ENCODE measurements at places on chromosomes 12 and 14.
A peak's percentile ranks its signal among the peaks of the same experiment; 100 is the strongest.

DNA sequence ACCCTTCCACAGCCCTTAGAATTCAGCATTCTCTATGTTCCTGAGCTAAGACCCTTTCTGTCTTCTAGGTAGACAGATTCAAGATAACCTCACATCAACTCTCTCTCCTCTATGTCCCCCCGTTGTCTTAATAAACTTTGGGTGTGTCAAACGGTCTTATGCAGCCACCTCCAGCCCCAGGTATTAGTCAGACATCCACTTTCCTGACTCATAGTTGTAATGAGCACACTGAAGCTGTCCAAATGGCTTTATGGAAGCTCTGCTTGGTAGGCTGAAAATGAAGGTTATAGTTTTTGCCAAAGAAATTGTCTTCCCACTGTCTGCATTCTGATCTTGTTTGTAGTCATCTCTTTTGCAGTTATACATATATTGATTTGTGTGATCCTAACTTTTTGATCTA lies 482.0 kb downstream of the RMST start:
- no peak for DNase-seq

GRCh38 chr14:91310606-91311283 lies 66.2 kb upstream of the GPR68 start:
- DNase-seq = no peak

- DNase-seq = no peak
Measured at GRCh38 chr14:58258156-58258555, 13.5 kb downstream of the PSMA3 start.

- no peak for DNase-seq
Measured at GRCh38 chr14:104351849-104352492, 213.6 kb downstream of the KIF26A start.

DNA sequence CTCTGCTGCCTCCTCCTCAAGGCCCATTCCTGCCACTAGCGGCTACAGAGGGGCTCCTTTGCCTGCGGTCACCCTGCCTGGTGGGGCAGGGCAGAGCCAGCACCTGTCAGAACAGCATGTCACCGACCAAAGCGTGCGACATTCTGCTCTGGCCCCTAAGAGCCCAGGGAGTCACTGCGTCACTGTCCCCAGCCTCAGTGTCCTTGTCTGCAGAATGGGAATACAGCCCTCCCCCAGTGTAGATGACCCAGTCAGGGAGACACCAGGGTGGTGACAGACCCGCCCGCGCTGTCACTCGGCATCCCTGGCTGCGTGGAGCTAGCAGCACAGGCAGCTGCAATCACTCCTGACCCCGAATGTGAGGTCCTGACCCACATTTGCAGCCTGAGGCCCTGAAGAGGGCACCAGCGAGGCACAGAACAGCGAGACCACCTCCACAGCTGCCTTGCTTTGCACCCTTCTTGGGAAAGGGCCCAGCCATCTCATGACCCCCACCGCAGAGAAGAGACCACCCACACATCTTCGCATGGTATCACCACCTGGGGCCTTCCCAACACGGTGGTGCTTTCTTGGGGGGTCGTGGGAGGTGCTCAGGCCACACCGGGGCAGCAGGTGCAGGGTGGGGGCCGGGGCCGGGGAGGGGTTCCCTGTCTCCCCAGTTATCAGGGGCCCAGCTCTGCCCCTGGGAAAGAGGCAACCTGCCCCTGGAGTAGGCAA lies 2.5 kb downstream of the AHNAK2 start:
- DNase-seq = no peak

GRCh38 chr12:124515981-124516380 lies 51.4 kb downstream of the NCOR2 start:
- no peak for DNase-seq

- no peak for DNase-seq
Measured at GRCh38 chr14:95700221-95700976, 13.5 kb downstream of the TCL1A start.

DNA sequence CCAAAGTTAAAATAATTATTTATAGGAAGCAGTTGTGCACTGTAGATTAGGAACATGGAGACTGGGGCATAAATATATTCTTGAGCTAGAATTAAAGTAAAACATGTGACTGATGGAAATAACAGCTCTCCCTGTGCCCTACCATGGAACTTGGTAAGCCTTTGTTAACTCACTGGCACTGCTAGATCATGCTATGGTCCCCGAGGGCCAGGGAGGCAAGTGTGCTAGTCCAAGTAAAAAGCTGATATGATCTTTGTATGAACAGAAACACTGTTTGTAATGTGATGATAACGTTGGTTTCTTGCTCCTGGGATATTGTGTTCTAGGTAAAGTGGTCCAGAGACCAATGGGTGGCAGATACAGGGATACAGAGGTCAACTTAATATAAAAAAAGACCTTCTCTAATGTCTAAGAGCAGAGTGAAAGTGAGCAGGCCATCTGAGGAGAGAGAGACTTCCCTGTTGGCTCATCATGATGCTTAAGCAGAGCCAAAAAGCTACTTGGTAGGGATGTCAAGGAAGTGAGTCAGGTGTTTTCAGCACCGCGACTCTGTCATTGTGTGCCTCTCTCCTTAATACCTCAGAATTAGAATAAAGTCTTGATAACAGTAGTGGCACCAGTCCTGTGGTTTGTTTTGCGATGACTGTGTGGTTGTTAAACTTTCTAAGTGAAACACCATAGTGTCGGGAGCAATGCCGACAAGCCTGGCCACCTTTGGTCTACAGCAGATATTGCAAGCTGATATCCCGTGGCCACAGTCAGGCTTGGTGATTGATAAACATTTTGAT lies 27.6 kb downstream of the BICD1 start:
- DNase-seq = no peak

DNA sequence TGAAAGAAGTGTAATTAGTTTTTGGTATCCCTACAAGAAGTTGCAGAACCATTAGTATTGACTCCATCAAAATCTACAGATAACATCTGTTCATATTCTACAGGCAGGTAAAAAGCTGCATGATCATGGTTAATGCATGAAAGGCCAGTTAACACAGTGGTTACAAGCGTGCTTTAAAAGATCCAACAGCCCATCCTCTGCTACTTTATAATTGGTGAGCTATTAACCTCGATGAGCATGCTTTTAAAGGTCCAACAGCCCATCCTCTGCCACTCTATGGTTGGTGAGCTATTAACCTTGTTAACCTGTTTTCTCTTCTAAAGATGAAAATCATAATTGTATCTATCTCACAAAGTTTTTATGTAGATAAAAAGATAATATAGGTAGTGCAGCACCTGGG lies 289.3 kb downstream of the DUSP6 start:
- no peak for DNase-seq

- DNase-seq = no peak
Measured at GRCh38 chr12:100138803-100139098, 3.9 kb downstream of the BLTP3B start.

DNA sequence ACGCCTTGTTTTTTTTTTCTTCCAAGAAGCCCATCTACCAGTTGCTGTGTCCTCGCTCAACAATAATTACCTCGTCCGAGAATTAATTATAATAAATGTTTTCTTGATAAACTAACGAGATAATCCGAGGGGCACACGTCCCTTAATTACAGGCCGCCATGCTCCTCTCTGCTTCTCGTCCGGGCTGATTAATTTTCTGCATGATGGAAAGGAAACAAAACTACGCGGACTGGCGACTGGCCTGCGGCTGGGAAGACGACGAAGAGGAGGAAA lies 2.2 kb downstream of the OTX2 start:
- DNase-seq = no peak

DNA sequence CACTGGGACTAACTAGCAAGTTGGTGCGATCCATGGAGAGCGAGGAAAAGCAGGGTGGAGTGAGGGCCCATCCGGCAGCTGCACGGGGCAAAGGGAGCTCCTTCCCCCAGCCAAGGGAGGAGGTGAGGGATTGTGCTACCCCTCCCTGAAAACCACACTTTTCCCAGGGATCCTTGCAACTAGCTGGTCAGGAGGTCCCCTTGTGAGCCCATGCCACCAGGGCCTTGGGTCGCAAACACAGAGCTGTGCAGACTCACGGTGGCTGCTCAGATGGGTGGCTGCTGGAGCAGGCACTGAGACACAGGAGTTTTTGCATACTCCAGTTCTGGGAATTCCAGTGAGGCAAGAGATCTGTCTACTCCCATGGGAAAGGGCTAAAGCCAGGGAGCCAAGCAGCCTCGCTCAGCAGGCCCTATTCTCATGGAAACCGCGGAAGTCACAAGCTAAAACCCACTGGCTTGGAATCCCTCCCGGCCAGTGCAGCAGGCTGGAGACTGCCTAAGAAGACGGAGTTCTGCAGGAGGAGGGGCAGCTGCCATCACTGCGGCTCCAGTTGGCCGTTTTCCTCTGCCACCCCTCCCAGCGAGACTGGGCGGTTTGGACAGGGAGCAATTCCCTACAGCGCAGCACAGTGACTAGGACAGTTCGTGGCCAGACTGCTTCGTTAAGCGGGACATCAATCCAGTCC lies 10.9 kb upstream of the ZNF705A start:
- peak; percentile 89 for DNase-seq

GRCh38 chr12:109775172-109775881 lies 57.9 kb downstream of the TRPV4 start:
- peak; percentile 16 for DNase-seq

GRCh38 chr12:86729739-86730138 lies 473.5 kb upstream of the MGAT4C start:
- DNase-seq = no peak

- peak; percentile 31 for DNase-seq
Measured at GRCh38 chr12:8912914-8913313, 1.4 kb upstream of the PHC1 start.

DNA sequence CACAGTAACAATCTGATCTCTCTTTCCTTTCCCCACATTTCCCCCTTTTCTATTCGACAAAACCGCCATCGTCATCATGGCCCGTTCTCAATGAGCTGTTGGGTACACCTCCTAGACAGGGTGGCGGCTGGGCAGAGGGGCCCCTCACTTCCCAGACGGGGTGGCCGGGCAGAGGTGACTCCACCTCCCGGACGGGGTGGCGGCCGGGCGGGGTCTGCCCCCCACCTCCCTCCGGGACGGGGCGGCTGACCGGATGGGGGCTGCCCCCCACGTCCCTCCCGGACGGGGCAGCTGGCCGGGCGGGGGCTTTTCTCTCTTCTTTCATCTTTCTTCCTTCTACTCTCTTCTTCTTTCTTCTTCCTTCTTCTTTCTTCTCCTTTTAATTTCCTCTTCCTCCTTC lies 1.3 kb upstream of the NUBPL start:
- DNase-seq = no peak

GRCh38 chr14:101132051-101132571 lies 228.6 kb upstream of the RTL1 start:
- no peak for DNase-seq

- DNase-seq = peak; percentile 4
Measured at GRCh38 chr12:6684609-6685008, 4.6 kb downstream of the ZNF384 start.

DNA sequence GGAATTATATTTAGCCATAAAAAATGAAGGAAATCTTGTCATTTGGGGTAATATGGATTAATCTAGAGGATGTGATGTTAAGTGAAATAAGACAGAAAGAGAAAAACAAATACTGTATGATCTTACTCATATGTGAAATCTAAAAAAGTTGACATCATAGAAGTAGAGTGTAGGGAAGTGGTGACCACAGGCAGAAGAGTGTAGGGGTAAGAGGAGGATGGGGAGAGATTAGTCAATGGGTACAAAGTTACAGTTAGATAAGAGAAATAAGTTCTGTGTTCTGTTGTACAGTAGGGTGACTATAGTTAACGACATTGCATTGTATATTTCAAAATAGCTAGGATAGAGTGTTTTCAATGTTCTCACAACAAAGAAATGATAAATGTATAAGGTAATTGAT lies 87.0 kb downstream of the TSHR start:
- DNase-seq = no peak

GRCh38 chr14:64736271-64737169 lies 32.3 kb downstream of the PLEKHG3 start:
- DNase-seq = no peak

- DNase-seq = no peak
Measured at GRCh38 chr12:52612431-52613383, 5.7 kb downstream of the KRT73 start.

DNA sequence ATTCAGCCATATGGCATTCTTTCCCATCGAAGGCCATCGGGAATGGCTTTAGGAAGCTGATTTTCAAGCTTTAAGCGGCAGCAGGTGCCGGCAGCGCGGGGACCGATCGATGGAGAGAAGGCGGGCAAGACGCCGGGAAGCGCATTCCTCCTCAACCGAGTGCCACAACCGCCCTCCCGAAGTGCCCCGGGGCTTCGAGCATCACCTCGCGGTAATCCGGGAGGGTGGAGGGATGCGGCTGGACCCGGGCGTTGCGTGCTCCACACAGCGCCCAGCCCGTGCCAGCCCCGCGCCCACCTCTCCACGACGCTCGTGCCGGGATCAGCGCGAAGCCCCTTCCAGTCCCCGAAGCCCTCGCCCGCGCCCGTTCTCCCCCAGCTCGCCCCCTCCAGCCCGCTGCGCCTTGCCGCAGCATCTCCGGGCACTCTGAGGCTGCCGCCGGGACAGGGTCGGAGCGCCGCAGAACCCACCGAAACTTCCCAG lies 3.2 kb downstream of the USP44 start:
- DNase-seq = peak; percentile 23

DNA sequence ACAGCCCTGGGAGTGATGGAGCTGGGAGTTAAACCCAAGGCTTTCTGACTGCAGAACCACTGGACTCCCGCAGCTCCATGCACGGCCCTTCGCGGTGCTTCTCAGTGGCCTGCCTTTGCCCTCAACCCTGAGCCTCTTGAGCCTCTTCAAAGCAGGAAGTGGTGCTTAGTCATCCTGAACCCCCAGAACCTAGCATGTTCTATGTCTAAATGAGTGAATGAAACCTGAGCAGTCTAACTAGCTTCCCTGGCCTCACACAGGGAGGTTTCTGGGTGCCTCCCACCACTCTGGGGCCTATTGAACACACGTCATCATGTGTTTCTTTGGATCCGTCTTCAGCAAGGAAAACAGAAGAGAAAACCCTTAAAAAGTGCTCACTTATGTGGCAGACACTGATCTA lies 117.9 kb upstream of the SFSWAP start:
- DNase-seq = no peak

- no peak for DNase-seq
Measured at GRCh38 chr12:20211981-20212421, 156.3 kb upstream of the PDE3A start.

GRCh38 chr14:102351023-102351422 lies 11.7 kb downstream of the CINP start:
- DNase-seq = no peak

- DNase-seq = no peak
Measured at GRCh38 chr12:118102070-118102469, 1.7 kb downstream of the VSIG10 start.

- DNase-seq = no peak
Measured at GRCh38 chr12:114794049-114794558, 110.1 kb upstream of the TBX3 start.

GRCh38 chr14:68124979-68125731 lies 305.6 kb downstream of the RAD51B start:
- no peak for DNase-seq

GRCh38 chr12:100061814-100062213 lies 77.1 kb upstream of the ANKS1B start:
- no peak for DNase-seq

Measured in NCI-H526 treated with DMSO at 0.1 percent for 48 hours (cell line).